Progenitor cell of endocrine pancreas (in vitro differentiated cells): ENCODE measurements at places on chromosomes 1 and 21. TPM values are rescaled to one million over a fixed set of nuclear protein-coding genes. Genes with fewer than 3 reads are reported as not detected.

TP73 gene
- 2.2 and 2.4 TPM in 2 replicates for total RNA-seq

CRYBG2 gene
- 13.8 and 19.3 TPM in 2 replicates for total RNA-seq

PGLYRP3 gene
- not detected in 2 replicates for total RNA-seq

DNA sequence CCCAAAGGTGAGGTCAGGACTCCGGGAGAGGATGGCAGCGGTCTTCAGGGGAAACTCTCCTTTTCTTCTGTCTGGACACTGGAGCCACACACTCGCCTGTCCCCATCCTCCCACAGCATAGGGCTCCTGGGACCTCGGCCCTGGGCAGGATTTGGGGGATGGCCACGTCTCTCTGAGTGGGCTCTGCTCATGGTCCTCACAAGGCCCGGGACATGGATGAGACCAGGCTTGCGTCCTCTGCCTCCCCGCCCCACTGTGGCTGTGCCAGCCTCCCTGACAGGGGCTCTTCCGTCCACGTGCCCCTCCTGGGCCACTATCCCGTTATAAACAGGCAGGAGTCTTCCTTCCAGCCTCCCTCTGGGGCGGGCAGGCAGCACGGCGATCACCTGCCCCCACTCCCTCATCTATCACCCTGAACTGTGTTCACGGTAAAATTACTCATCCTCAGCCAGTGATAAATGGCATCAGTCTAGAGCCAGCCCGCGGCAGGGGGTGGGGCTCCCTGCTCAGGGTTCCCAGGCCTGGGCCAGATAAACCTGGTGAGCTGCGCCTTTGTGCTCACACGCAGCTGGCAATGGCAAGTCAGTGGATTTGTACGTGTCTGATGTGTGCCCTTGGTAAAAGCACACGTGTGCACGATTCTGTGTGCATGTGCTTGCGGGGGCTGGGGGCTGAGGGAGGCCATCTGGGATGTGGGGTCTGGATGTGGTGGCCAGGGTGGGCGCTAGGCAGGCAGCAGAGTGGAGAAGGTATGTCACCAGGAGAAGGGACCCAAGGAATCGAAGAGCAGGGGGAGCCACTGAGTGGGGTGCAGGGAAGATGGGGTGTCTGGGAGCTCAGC lies 12.6 kb upstream of the SAMD11 start:
- H3K4me1 ChIP-seq, result peaks cover 19% of the 10 kb centered on the region
- H3K27ac ChIP-seq, result peak overlapping the region; percentile 14
- H3K27me3 ChIP-seq, result peaks cover 40% of the 10 kb centered on the region
- H3K36me3 ChIP-seq, result peaks cover 2% of the 10 kb centered on the region
- no peak overlapping the region for H3K4me3 ChIP-seq

- peak overlapping the region; percentile 67 for H3K27ac ChIP-seq
- no peak for DNase-seq
- H3K4me1 ChIP-seq, result peaks cover 2% of the 10 kb centered on the region
- peak overlapping the region; percentile 63 for H3K4me3 ChIP-seq
- peaks cover 1% of the 10 kb centered on the region for H3K36me3 ChIP-seq
These were observed 76.3 kb downstream of the RD3 start for GRCh38 chr1:211415700-211416099.

GRCh38 chr1:30942326-30942963 lies 33.9 kb upstream of the SDC3 start:
- H3K27me3 ChIP-seq, result no peaks in the 10 kb centered on the region
- peaks cover 32% of the 10 kb centered on the region for H3K36me3 ChIP-seq
- H3K27ac ChIP-seq, result peak overlapping the region; percentile 52
- no peak overlapping the region for H3K4me3 ChIP-seq
- no peak for DNase-seq
- H3K4me1 ChIP-seq, result no peaks in the 10 kb centered on the region

DNA sequence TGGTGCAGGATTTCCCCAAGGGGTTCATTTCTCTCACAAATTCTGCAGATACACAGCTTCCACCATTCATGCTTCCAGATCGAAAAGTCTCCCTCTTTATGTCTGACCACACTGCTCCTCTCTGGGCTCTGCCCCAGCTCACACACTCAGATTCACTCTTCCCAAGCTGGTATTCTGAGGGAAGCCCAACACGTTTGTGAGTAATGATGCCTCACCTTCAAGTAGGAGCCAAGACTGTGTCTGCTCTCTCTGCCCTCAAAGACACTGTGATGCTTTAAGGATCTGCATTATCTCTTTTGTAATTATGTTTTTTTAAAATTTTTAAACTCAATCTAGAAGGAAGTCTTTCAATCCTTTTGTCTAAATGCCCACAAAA lies 19.8 kb downstream of the PRAMEF11 start:
- H3K27me3 ChIP-seq, result no peaks in the 10 kb centered on the region
- H3K4me1 ChIP-seq, result no peaks in the 10 kb centered on the region
- no peak overlapping the region for H3K27ac ChIP-seq
- H3K36me3 ChIP-seq, result no peaks in the 10 kb centered on the region
- no peak for DNase-seq
- no peak overlapping the region for H3K4me3 ChIP-seq

DNA sequence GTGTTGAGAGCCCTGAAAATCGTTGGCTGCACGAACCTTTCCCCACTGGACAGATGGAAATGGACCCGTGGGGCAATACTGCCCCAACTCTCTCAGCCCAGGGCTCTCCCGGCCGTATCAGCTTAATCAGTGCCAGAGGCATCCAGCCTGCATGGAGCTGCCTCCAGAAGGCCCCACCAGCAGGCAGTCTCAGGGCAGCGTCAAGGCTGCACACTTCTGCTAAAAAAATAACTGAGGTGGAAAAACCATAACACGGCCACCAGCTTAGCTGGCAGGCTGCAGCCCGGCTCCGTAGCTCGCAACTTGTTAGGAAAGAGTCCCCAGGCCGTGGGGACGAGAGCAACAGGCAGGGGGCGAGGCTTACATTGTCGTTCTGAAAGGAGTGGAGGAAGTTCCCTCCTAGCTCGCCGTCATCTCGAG lies 27.9 kb downstream of the MRPL37 start:
- H3K36me3 ChIP-seq, result peaks cover 25% of the 10 kb centered on the region
- no peak overlapping the region for H3K27ac ChIP-seq
- H3K4me1 ChIP-seq, result no peaks in the 10 kb centered on the region
